ENCODE measurements at places on chromosomes 13 and 19. TPM values are rescaled to one million over a fixed set of nuclear protein-coding genes. Genes with fewer than 3 reads are reported as not detected.

Gene SIGLEC9
- total RNA-seq: not detected

Gene HSPB6
- 6.9 TPM for total RNA-seq

Gene GNA15
- 0.18 TPM for total RNA-seq

Gene IGFL2
- not detected for total RNA-seq

Gene ERFL
- not detected for total RNA-seq

Gene TMEM238
- not detected for total RNA-seq

Gene URAD
- total RNA-seq: not detected

Gene CYP2A6
- not detected for total RNA-seq

Gene DACT3
- 1.6 TPM for total RNA-seq

DNA sequence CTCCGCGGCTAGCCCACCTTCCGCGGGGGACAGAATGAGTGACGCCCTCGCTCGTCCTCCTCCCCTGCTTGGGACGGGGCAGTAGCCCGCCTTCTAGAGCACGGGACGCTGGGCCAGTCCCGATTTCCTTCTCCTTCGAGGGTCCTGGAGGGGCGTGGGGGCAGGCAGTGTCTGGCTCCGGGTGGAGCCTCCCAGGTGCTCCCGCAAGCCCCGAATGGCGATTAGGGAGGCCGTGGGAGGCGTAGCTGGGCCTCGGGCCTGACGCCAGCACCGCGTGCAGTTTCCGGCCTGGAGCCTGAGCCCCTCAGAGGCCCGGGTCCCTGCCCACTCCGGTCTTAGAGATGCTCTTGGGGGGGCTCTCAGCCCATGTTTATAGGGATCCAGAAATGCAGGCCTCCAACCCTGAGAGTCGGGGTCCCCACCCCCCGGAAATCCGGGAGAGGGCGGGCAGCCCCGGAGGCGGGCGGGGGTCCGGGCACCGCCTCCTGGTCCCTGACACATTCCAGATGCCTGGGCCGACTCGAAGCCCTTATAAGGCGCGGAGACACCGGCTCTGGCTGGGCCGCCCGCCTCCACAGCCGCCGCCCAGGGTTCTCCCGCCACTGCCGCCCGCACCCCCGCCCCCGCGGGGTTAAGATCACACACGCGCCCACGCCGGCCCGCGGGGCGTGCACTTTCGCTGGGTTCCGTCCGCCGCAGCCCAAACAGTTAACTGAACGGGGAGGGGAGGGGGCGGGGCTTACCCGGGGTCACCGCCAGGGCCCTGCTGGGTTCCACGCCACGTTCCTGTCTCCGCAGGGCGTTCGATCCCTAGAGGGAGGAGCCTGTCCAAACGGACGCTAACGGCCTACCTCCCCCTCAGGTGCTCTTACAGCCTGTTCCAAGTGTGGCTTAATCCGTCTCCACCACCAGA, 1.5 kb downstream of the MYADM start:
- peak; percentile 84 for DNase-seq

- DNase-seq: no peak
Observed at GRCh38 chr13:45602183-45603170, 13.1 kb downstream of the ERICH6B start.

DNA sequence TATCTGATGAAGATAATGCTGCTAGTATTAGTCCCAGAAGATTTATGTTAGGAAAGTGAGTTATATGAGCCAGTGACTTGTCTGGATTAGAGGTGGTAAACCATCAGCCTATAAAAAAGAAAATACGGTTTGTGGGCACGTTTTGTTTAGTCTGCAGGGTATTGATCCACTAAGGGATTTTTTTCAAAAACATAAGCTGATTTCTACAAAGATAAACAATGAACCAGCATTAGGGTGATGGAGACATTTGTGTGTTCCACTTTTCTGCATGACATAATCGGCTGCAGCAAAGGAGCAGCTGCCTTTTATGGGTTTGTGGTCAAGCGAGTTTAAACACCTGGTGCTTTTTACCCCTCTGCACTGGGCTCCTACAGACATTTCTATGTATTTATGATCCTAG, 836.4 kb upstream of the GPC6 start:
- no peak for DNase-seq

DNA sequence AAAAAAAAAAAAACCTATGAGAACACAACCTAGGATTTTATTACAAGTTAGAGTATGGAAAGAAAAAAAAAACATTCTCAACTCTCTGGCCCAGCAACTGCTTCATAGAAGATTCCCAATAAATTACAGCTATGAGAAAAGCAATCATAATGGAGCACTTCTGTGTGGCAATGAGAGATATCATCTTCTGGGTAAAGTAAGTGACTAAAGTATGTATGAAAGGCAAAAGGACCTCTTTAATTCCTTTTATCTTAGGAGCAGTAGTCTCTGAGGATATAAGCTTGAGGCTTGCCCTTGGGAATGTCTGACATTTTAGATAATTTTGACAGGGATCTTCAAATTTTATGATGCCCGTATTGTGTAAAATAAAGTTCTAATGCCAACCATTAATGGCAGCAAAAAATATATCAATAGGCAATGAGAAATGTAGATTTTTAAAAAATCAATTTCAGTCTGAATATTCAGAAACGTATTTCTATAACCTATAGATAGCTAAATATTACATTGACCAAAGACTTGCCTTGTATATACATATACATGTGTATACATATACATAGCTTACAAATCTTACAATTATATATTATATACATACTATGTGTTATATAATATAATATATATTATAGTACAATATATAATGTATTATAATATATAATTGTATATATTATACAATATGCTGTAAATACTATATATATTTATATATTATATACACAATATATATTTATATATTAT, 823.9 kb upstream of the SLITRK1 start:
- DNase-seq: no peak

DNA sequence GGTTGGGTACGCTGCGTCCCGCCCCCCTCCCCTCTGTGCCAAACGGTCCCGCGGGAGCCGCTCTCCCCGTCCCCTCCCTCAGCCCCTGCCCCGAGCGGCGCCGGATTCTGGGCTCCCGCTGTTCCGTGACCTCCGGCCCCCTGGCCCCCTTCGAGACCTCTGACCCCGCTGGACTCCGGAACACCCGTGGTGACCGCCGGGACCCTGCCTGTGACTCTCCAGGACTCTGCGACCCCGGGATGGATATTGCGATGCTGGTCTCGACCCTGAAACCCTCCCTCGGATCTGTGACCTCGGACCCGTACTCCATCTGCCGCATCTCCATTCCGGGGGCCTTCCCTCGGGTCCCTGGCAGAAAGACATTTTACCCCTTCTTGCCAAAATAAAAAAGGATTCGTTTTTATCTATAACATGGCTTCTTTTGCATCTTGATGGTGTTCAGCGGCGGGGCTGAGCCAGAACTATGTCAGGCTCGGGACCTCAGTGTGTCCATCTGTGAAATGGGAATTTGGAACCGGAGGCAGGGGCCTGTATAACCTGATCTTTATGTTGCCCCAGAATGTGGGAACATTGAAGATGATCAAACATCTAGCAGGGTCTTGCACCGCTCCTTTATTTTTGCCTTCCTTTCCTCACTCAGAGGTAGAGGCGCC, 654 bp upstream of the MEGF8 start:
- DNase-seq: no peak

DNA sequence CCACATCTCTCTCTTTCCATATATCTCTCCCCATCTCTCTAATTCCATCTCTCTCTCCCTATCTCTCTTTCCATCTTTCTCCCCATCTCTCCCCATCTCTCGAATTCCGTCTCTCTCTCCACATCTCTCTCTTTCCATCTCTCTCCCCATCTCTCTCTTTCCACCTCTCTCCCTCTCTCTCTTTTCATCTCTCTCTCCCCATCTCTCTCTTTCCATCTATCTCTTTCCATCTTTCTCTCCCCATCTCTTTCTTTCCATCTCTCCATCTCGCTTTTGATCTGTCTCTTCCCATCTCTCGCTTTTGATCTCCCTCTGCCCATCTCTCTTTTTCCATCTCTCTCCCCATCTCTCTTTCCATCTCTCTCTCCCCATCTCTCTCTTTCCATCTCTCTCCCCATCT, 25.6 kb downstream of the ADGRE3 start:
- DNase-seq: no peak

DNA sequence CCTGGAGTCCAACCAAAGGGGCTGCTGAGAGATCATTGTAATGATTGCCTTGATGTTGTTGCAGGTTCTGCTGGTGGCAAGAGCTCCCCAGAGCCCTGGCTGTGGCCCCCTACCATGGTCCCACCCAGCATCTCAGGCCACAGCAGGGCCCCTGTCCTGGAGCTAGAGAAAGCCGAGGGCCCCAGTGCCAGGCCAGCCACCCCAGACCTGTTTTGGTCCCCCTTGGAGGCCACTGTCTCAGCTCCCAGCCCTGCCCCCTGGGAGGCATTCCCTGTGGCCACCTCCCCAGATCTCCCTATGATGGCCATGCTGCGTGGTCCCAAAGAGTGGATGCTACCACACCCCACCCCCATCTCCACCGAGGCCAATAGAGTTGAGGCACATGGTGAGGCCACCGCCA, 15.5 kb downstream of the NCAN start:
- DNase-seq: no peak

DNA sequence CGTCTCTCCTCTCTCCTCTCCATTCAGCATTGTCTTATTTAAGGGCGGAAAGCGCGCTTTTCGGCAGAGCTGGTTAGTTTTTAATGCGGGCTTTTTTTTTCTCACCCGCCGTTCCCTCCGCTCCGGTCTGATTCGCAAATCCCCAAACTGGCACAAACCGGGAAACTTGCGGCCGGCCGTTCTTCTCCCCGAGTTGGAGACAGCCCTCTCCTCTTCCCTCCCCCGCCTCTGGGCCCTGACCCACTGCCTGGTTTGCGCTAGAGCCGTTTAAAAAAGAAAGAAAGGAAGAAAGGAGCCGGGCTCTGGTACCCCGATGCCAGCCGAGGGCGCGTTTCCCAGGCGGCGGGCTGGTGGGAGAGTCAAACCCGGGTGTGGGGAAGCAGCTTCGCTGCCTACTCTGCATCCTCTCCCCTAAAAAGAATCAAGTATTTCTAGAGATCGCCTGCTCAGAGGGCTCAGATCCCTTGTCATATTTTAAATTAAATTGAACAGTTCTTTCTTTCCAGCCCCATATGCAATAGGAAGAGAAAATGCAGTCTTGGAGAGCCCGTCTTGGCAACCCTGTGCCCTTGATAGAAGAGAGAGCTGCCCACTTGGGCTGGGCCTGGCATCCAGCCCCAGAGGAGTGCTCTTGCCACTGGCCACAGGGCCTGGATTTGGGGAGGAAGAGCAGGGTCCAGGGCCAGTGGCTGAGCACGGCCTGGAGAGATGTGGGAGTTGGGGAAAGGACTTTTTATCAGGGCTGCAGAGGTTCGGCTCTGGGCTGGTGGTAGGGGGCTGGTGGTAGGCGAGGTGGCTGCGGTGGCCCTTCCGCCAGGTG, 19.0 kb downstream of the NFIX start:
- DNase-seq: no peak

DNA sequence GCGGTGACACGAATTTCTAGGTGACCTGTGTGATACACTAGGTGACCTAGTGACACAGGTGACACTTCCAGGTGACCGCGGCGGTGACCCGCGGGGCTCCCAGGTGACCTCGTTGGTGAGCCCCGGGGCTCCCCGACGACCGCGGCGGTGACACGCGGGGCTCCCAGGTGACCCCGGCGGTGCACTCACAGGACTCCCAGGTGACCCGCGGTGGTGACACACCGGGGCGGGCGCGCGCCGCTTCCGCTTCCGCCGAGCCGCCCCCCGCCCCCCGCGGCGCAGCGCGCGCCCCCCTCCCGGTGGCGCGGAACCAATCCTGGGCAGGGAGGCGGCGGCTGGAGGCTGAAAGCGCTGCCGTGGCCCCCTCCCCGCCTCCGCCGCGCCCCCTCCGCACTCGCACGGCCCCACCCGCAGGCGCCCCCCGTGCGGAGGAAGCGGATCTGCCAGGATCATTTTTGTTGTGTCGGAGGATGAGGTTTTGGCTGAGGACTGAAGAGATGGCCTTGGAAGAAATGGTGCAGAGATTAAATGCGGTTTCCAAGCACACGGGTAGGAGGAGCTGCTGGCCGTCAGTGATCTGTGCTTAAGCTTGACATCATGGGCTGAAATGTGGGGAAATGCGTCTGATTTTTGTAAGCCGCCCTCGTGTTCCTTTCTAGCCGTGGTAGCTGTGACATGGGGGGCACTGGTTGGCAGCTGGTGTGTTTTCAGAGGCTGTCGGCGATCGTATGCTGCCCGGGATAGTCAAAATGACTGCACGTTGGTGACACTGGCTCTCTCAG, at the start of gene MCF2L:
TSS of gene MCF2L (plus strand) at position 305 of the 782 bp plus-strand sequence. CDS start at position 471, 166 bp downstream.
- peak; percentile 31 for DNase-seq

GRCh38 chr19:50817941-50818858, 5.4 kb downstream of the KLK1 start:
- DNase-seq: no peak

DNA sequence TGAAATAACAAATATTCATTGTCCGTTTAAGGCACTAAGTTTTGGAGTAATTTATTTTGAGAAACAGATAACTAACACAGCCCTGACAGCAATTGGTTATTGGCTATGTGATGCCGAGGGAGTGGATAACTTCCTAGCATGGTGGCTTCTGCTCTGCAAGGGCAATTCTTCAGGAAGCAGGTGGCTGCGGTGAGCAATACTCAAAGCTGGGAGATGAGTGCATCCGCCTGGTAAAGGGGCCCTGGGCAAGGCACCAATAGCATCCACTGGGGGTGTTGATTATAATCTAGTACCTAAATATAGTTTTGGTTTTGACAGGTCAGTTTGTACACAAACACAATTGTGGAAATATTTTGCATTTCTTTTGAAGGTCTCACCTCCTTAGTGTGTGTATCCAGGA, 41.0 kb downstream of the CCDC70 start:
- no peak for DNase-seq

DNA sequence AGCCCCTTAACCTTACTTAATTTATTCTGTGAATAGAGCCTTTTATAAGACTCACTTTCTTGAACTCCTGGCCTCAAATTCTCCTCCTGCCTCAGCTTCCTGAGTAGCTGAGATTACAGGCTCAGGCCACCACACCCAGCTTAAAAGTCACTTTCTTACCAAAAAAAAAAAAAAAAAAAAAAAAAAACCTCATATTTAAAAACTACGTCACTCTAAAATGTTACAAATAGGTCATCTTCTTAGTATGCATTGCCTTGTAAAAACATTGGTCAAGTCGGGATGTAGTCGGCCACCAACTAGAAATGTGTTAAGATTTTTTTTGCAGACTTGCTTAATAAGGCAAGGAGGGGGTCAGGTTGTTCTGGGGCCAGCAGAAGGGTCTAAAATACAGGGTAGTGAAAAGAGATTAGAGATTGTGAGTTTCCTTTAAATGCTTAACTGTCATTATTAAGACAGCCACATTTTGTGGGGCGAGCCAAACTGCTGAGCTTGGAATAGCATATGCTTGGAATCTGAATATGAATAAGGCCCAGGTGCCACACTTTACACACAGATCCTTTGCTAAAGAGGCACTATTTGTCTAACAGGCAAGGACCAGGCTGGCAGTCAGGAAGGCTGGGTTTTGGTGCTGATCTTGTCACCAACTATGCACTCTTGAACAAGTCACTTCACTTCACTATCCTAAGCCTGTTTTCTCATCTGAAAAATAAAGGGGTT, 16.5 kb upstream of the IL17D start:
- no peak for DNase-seq

DNA sequence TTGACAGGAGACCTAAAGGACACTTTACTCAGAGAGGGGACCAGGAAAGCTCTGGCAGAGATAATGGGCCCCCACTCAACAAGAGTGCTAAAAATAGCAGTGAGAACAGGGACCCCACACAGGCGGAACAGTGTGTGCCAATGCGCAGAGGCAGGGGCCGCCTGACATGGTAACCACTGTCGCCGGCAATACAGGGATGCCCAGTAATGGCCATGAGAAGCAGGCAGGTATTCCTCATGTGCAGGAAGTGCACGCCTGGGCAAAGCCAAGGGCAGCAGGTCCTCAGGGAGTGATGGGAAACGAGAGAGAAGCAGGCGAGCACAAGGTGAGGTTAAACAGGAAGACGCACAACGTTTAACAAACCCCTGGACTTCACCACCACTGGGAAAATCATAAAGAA, 757.1 kb downstream of the LIG4 start:
- DNase-seq: no peak

- DNase-seq: no peak
Observed at GRCh38 chr13:47478985-47479384, 522.1 kb downstream of the SUCLA2 start.

Measured in IMR-90 (cell line).